ENCODE measurements at places on chromosomes 2 and 18.

DNA sequence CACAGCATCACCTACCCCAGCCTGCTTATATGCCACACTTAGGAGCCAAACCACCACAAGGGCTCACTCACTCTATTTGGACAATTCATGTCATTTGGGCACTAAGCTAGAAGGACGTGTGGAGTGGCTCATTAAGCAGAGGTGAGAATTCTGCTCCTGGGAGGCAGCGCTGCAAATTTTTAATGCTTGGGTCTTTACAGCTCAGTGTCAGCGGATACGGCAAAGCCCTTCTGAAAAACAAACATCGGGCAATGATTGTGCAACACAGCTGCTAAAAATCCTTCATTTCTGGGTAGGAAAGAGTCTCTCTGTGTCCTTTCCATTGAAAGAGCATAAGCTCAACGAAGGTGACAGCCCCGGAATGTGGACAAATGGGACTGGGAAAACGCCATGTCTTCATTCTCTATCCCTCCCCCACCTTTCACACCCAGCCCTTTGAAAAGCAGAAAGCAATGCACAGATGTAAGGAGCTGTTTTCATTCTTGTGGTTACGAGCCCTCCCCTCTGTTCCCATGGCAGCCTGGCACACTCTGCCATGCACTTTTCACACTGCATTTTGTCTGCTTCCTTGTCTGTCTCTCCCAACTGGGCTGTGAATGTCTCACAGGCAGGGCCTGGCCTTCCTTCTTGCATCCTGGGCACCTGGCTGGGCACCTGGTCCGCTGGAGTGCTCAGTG is 16.0 kb downstream of the TMEM177 start:
- DNase-seq, result peak; percentile 33

- DNase-seq, result no peak
Observed at GRCh38 chr18:21489119-21489750, 111.3 kb downstream of the ESCO1 start.

DNA sequence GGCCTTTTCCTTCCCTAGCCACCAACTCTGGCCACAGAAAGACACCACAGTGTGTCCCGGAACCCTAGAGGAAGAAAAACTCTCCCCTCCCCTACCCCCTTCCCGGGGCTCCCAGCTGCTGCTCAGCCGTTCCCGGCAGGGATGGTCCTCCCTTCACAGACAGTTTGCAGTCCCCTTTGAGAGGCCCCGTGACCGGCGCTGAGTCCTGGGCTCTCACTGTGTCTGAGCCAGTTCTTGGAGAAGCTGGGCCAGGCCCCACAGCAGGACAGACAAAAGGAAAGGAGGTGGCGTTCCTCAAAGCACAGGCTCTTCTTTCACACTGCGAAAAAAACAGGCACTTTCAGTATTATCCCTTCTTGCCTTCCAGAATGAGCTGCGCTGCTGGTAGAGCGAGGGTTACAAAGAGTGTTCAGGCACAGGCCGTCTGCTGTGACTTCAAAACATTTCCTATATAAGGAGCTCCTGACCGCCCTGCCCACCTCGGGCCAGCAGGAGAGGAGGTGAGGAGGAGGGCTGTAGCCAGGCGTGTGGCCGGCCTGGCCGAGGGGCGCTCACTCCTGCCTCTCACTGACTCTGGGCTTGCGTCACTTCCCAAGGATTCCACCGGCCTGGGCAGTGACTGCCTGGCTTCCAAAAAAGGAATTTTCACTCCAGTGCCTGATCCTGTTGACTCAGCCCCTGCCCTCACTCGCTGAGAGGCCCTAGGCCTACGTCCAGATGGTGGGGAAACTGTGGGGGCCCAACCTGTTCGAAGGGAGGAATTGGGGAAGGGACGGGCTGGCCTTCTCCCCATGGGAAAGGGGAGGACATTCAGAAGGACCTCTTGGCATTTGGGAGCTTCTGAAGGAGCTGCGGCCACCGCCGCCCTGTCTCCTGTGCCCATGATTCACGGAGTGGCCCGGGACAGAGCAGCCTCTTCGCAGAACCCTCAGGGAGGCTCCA is 24.9 kb downstream of the CIDEA start:
- no peak for DNase-seq

- DNase-seq, result no peak
Observed at GRCh38 chr2:231002641-231003040, 6.7 kb downstream of the SPATA3 start.

- no peak for DNase-seq
Observed at GRCh38 chr2:100429726-100430125, 12.3 kb upstream of the CHST10 start.

DNA sequence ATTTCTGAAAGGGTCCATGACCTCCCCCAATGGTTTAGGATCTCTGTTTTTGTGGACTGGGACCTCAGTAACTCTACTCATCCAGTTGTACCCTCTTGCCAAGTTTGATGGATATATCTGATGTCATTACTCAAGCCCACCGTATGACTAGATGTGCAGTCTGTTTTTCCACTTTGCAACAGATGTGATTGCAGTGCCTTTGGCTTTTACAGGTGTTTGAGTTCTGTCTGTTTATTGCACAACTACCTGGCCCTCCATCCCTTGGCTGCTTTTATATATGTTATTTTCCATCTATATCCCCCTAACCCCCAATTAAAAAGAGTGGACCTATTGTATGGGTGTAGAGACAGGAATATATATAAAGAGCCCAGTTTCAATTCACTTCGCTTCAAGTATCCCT is 10.8 kb downstream of the NCOA1 start:
- DNase-seq, result no peak

- DNase-seq, result no peak
Observed at GRCh38 chr2:175854129-175854528, 147.9 kb downstream of the LNPK start.

DNA sequence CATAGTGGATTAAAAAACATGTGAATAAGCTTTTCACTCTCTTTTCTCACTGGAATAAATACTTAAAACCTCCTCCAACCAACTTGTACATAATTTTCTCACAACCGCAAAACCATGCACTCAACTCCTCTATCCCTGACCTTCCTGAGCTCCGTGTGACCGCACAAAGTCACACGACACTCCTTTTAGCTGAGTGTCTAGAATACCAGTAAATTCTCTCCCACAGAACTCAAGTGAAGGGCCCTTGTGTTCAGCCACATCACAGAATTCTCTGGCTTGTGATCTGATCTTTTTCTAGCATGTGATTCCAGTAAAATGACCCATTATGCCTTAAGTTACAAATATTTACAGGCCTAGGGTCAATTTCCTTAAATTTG is 91.2 kb upstream of the ARL4C start:
- peak; percentile 11 for DNase-seq

- DNase-seq, result no peak
Observed at GRCh38 chr2:111071600-111072171, 49.0 kb upstream of the BCL2L11 start.

DNA sequence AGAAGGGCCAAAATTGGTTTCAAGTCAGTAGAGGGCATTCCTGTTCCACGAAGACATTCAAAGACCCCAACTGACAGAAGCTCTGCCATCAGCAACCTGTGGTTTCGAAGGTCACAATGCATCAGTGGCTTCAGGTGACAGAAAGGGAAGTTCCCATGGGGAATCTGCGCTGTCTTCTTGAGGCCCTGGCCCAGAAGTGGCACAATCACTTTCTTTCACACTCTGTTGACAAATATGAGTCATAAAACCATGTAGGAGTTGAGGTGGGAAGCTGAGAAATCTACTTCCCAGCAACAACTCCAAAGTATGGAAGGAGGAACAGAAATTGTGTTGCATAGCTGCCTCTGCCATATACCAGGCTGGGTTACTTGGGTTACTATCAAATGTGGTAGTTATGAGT is 621.1 kb upstream of the FANCL start:
- no peak for DNase-seq

- DNase-seq, result no peak
Observed at GRCh38 chr2:148546270-148546669, 98.3 kb upstream of the EPC2 start.

DNA sequence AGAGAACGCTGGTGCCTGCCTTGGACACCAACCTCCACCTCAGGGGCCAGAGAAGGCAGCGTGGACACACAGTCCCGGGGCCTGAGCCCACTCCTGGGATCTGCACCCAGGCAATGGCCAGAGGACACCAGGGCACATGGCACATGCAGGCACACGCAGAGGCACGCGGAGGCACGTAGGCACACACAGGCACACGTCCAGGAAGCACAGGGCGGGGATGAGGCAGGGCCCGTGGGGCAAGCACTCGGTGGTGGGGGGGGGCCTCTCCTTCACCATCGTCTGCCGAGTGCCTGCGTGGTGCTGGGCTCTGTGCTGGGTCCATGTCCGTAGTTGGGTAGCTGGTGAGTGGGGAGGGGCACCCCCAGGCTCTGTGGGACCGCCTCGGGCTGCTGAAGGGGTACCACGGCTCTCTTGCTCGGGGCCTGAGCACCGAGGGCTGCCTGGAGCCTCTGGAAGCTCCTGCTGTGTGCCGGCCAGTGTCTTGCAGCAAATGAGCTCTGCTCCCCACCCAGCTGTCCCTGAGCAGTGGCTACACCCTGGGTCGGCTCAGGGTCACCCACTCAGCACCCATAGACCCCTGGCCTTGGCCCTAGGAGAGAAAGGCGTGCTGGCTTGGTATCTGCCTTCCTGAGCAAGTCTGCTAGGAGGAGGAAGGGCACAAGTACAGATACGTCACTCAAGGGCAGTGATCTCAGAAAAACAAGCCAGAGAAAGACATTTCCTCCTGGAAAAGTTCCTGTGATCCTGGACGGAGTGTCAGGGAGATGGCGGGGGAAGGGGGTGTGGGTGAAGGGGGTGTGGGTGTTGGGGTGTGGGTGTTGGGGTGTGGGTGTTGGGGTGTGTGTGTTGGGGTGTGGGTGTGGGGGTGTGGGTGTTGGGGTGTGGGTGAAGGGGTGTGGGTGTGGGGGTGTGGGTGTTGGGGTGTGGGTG is 26.4 kb downstream of the RTP5 start:
- no peak for DNase-seq

- DNase-seq, result no peak
Observed at GRCh38 chr2:42123426-42123825, 45.7 kb upstream of the EML4 start.

- DNase-seq, result no peak
Observed at GRCh38 chr2:86139981-86140380, 33.9 kb downstream of the PTCD3 start.

DNA sequence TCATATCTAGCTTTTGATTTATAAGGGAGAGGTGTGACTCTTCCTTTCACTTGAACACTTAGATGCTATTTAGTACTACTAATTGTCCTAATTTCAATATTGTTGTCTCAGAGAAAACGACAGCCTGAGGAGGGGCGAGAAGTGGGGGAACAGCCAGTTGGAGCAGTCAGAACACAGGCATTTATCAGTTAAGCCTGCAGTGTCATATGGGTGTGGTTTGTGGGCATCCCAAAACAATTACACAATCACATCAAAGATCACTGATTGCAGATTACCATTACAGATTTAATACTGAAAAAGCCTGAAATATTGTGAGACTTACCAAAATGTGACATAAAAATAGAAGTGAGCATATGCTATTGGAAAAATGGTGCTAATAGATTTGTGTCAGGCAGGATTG is 15.8 kb downstream of the TMEM131 start:
- DNase-seq, result no peak

DNA sequence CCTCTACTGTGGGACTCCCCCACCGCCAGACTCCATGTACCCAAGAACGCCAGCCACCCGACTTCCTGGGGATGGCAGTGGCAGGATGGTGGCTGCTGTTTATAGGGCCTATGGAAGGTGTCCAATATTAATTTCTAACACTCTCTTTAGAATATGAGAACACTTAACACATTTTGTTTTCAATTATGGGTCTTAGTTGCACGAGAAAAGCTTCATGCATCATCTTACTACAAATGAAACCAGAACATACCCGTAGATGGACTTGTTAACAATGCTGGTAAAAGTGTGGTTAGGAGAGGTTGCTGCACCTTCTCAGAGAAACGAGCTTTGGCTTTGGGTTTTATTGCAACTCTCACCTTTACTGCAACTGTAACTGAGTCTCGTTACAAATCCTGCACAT is 335.6 kb upstream of the ID2 start:
- DNase-seq, result no peak

DNA sequence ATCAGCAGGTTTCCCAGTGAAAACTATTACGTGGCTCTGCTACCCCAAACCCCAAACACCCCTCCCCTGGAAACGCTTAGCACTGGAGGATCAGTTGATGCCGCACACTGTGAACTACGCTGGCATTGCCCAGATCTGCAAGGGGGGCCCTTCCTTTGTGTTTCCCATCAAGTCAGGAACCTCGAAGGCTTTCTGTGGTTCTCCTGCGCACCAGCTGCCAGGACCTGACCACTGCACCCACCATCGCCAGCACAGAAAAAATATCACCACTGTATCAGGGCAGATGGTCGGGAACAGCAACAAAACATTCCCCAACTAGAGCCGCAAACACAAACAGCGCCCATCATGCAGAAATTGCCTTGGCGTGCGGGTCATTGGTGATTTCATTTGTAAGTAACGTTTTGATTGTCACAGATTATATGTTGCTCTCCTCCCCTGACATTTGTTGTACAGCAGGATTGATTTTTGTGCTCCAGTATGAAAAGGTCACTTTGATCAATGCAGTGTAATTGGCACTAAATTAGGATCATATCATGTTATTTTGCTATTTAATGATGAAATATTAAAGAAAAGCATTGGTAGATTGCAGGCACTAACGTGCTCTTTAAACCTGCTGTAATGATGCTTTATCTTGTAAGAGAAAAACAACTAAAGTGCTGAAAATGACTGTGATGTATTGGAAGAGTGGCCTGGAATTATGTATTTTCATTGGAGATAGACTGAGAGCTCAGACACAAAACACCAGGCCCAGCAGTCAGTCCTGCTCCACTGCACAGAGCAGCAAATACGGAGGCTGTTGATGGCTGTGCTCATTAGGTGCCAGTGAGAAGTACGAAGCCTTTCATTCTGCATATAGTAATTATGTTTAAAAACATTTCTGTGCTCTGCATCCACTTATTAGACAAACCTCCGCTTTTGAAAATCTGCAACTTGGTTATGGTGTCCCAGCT is 833.2 kb upstream of the SALL3 start:
- DNase-seq, result no peak

DNA sequence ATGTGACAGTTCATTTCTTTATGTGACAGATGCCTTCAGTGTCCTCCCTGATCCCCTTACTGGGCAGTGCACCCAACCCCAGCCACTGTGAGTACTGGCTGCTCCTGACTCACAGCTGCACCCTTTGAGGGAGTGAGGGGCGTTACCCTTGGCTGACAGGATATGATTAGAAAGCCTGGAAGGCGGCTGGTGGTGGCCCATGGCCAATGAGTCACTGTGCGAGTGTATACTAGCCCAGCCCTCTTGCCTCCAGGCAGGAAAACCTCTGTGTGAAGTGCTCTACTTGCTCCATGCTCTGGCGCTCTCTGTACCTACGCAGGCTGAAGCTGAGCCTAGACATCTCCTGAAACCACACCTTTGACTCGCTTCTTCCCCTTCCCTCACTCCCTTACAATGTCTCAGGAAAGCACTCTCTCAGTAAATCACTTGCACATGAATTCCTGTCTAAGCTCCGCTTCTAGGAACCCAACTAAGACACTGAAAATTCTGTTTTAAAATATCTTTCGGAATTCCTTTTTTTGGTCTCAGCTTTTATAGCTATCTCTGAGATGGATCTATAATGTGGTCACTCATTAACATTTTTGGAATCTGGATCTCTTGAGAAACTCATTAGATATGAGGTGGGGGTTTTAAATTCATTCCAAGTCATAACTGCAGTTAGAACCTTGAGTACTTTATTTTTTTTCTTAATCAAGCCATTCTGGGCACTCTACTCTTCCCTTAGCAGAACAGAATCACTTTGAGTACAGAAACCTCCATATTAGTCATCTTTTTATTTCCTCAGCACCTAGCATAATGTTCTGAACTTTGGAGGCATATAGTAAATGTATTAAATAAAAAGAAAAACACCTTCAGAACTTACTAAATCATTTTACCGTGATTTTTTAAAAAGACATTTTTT is 25.3 kb upstream of the STAM2 start:
- no peak for DNase-seq

Measured in NCI-H2107 (cell line).